ENCODE measurements at places on chromosomes 7 and 10.

DNA sequence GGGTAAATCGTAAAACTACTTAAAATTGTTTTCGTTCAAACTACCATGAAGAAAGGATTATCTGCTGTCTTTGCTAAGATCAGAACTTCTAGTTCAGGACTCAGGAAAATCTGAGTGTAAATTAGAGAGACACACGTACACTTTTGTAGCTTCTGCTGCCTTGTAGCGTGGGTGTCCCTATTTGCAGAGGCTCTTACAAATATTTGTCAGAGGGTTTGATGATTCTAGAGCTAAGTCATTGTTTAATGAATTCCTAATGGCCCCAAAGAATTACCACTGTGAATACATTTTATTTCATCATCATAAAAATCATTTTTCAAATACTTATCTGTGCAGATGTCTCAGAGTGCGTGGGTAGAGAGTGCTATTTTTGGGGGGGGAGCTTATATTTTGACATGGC lies 314.9 kb downstream of the LRMDA start:
- DNase-seq: no peak

- no peak for DNase-seq
Observed at GRCh38 chr7:30702200-30702599, 19.9 kb upstream of the CRHR2 start.

DNA sequence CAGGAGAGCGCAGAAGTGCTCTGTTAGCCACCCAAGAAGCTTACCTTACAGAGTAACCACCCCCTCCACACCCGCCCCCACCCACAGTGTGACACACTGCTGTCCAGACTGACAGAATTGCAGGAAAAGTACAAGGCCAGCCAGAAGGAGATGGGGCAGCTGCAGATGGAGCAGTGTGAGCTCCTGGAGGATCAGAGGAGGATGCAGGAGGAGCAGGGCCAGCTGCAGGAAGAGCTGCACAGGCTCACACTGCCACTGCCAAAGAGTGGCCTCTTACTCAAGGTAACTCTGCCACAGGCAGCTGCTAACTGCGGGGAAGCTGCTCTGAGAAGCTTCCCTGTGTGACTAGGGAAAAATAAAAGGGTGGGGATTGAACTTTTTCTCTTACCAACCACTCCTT lies 17.6 kb downstream of the CCDC136 start:
- no peak for DNase-seq

GRCh38 chr10:102641402-102641801 lies 2.9 kb upstream of the TRIM8 start:
- no peak for DNase-seq

GRCh38 chr10:93313798-93314197 lies 168.3 kb downstream of the MYOF start:
- DNase-seq: no peak

DNA sequence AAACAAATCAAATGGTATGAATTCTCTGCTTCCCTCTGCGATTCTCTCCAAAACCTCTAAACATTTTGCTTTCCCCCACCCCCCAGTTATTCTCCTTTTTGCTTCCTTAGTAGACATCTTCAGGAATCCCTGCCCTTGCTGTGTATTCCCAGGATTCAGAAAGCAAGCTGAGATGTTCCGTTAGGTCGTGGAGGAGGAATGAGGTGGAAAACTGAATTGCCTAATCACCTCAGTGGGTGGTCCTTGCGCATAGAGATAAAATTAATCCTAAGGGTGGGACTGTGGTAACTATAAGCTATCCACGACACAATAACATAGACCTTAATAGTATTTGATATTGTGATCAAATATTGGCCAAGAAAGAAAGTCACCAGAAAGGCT lies 49.1 kb upstream of the SEMA3C start:
- DNase-seq: no peak

DNA sequence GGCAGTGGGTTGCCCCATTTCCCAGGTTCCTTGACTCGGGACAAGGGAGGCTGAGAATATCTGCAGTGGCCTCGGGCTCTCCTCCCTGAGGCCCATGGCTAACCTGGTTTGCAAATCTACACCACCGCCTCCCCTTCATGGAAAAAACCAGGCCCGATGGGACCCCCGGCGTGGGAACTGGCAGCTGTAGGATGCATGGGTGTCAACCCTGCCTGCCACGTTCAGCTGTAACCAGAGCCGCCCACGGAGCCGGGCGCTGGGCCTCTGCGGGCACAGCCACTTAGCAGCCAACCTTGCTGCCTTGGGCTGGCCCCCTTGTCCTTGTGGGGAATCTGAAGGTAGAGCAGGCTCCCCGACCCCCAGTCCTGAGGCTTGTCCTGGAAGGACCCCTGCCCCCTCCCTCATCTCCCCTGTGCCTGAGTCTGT lies 1.6 kb downstream of the PWWP2B start:
- DNase-seq: no peak

GRCh38 chr10:27153845-27154193 lies 365 bp downstream of the YME1L1 start:
- DNase-seq: no peak

GRCh38 chr7:140621401-140622021 lies 19.1 kb downstream of the DENND2A start:
- no peak for DNase-seq

DNA sequence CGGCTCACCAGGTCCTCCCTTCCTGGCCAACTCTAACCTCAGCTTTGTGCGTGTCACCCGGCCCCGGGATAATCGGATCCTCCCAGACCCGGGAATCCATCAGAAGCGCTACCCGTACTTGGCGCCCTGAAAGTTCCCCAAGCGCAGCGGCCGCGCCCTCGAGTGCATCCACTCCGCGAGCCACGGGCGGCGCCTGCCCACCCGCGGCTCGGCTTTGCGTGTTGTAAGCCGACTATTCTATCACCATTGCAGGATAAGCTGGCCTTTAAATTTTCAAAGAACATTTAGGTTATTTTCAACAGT lies 35.7 kb upstream of the EBLN1 start:
- DNase-seq: peak; percentile 71

GRCh38 chr10:114335614-114336013 lies 68.7 kb downstream of the AFAP1L2 start:
- DNase-seq: no peak

GRCh38 chr7:107584716-107585115 lies 4.7 kb downstream of the BCAP29 start:
- no peak for DNase-seq

DNA sequence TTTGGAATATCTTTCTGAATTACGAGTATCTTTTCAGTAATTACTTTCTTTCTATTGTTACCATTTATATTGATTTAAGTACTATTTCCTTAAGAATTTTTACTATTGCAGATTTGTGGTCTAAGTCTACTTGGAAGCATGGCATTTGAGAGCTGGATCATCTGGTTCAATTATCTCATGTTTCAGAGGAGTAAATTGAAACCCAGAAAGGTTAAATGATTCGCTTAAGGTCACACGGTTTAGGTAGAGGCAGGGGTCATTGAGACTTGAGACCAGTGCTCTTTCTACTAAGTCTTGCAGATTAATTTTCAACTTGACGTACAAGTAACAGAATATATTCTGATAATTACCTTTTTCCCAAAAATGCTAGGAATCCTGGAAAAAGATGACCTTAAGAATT lies 109.2 kb upstream of the GLCCI1 start:
- no peak for DNase-seq

DNA sequence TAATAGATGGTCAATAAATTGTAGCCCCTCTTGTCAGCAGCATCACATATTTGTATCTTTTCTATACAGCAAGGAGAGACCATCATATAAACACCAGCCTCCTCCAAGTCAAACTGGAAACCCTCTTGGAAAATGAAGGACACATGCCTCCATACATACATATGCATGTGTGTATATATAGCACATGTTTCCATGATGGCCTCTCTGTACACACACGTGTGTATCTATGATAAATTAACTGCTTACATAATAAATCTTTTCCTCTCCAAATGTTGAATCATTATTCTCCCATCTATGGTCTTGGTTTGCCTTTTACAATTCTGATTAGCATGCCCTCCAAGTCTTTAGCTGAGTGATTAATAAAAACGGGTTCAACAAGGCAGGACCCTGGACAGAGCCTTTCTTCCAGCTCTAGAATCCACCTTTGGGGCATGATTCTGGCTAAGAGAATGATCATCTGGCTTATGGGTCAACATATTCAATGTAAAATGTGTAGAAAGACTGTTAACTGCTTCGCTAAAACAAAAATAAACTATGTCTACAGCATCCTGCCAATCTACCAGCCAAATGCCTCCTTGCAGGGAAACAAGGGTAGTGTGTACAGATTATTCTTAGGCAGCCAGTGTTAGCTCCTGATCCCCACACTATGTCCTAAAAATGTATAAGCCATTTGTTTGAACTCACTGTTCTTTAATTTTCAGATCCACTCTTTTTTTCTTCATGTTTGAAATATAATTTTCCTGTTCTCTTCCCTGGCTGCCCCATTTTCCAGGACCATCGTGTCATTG lies 70.0 kb downstream of the CRTAC1 start:
- no peak for DNase-seq

- no peak for DNase-seq
Observed at GRCh38 chr7:40885503-40885902, 750.7 kb downstream of the SUGCT start.

DNA sequence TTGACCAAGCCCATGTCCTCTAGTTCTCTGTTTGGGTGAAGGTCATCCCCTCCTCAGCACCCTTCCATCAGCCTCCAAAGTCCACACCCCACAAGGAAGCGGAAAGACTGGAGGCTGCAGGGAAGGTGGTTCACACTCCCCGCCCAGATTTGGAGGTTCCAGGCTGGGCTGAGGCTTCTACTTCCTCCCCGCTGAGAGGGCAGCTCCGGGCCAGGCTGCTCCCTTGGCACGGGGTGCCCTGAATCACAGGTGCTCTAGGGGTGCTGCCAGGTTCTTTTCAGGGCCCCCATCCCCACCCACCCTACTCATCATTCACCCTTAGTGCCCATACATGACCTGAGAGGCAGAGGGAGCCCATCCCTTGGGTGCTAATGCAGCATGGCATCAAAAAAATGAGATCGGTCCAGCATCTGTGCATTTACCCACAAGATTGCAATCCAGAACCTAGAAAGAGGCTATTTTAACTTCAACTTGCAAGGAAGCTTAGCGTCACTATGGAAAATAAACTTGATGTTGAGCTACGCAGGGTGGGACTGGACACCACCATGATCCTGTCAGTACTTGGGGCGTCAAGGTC lies 47.3 kb upstream of the ZMIZ1 start:
- DNase-seq: no peak

DNA sequence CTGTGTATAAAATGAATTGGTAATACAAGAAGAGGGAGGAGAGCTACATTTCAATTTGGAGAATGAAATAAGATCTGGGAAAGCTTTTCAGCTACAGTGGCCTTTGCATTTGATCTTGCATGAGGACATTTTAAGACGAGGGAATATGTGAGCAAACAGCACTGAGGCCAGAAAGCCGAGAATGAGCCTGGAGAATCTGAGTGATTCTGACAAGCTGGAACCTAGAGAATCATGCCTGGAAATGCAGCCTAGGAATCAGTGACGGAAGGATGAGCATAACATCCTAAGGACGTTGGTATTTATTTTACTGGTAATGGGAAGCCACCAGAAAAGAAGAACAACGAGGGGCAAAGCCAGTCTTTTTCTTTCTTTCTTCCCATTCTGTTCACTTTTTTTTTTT lies 44.3 kb downstream of the ARL5B start:
- DNase-seq: no peak

GRCh38 chr10:124156524-124157260 lies 63.3 kb upstream of the CHST15 start:
- DNase-seq: no peak

DNA sequence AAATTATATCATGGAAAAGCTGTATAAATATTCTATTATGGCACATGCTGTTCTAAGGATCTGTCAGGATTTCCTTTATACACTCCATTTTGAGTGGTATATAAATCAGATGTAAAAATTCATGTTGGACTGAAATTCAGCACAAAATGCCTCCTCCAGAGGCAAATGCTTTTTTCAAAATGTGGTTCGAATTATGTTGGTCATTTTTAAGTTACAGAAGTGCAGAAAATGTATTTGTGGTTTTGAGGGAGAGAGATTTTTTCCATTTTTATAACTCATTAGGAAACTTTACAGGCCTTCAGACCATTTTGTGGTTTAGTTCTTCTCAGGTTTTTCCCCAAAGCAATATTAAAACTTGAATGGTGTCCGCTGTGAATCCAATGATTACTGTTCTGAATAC lies 2.9 kb downstream of the PPP1R3A start:
- no peak for DNase-seq

- DNase-seq: no peak
Observed at GRCh38 chr7:29332875-29333855, 138.6 kb downstream of the CHN2 start.

- DNase-seq: no peak
Observed at GRCh38 chr10:93826355-93826754, 67.4 kb upstream of the SLC35G1 start.

- DNase-seq: no peak
Observed at GRCh38 chr7:101173752-101174244, 6.3 kb downstream of the NAT16 start.

GRCh38 chr7:91043186-91043585 lies 221.0 kb upstream of the FZD1 start:
- no peak for DNase-seq

DNA sequence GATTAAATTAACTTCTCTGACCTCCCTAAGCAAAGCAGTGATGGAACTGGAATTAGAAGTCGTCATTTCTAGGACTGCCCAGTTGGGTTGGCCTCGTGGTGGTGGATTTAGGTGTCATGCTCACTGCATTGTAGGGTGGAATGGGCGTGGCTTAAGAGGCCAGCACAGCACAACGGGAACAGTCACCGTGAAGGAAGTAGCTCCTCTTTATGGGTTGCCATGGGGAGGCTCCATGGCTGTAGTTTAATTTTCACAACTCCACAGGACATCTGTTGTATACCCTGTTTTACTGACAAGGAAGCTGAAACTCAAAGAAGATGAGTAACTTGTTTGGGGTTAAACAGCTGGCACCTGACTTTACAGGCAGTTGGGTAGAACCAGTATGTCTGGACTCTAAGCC lies 208.3 kb downstream of the CELF2 start:
- DNase-seq: no peak

DNA sequence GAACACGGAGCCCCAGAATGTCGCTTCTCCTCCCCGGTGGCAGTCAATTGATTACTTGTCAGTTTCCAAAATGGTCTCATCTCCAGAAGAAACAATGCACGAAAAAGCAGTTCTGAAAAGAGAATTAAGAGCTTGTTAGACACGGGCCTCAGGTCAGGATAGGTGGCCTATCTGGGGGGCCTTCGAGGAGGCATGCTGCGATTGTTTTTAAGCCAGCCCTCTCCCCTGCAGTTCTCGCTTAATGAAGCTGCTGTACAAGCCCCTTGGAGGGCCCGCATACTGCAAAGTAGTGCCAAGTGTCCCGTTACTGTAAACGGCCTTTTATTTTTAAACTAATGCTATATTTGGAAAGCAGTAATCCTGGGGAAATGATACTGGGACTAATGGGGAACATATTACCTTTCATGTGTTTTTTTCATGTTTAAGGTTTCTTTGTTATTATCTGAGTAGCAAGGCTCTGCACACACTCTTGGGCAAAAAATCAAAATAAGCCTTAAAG lies 114.8 kb upstream of the TCF7L2 start:
- DNase-seq: no peak

GRCh38 chr10:8815969-8816368 lies 761.5 kb downstream of the GATA3 start:
- no peak for DNase-seq
